ENCODE measurements at places on chromosomes 2 and 18.

GRCh38 chr2:63665846-63666475 is 77.2 kb downstream of the MDH1 start:
- no peak overlapping the region for H3K27ac ChIP-seq
- H3K27me3 ChIP-seq: peaks cover 19% of the 10 kb centered on the region
- H3K36me3 ChIP-seq: no peaks in the 10 kb centered on the region

- no peak for DNase-seq
- H3K27me3 ChIP-seq: peaks cover 9% of the 10 kb centered on the region
- no peaks in the 10 kb centered on the region for H3K36me3 ChIP-seq
Measured at GRCh38 chr18:13982126-13982525, 66.8 kb upstream of the MC2R start.

DNA sequence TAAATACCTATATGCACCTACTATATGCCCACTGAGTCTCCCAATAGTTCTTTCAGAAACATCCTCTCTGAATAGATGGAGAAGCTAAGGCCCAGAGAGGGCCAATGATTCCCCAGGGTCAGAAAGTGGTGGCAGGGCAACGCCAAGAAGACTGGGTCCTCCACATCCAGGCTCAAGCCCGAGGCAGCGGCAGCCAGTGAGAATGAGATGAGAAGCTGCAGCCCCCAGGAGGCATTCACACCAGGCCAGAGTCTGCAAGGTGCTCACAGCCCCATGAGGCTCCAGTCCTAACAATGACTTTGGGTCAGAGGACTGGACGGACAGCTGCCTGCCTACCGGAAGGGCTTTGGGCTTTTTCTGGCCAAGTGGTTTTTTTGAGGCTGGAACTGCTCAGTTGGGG is 3.5 kb downstream of the TEX261 start:
- no peaks in the 10 kb centered on the region for H3K27me3 ChIP-seq
- H3K4me1 ChIP-seq: peaks cover 24% of the 10 kb centered on the region
- H3K27ac ChIP-seq: no peak overlapping the region
- no peak overlapping the region for H3K4me3 ChIP-seq

DNA sequence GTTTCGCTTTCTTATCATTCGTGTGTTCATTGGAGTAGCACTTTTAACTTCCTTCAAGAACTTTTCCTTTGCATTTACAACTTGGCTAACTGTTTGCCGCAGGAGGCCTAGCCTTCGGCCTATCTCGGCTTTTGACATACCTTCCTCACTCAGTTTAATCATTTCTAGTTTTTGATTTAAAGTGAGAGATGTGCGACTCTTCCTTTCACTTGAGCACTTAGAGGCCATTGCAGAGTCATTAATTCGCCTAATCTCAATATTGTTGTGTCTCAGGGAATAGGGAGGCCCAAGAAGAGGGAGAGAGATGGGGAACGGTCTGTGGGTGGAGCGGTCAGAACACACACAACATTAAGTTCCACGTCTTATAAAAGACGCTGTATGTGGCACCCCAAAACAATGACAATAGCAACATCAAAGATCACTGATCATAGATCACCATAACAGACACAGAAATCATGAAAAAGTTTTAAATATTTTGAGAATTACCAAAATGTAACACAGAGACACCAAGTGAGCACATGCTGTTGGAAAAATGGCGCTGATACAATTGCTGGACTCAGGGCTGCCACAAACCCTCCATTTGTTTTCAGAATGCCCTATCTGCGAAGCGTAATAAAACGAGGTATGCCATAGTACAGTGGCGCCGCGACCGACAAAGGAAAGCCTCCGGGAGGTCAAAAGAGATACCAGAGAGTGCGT is 553 bp downstream of the TIGD1 start:
- peaks cover 9% of the 10 kb centered on the region for H3K36me3 ChIP-seq
- DNase-seq: no peak
- H3K4me1 ChIP-seq: peaks cover 39% of the 10 kb centered on the region
- no peaks in the 10 kb centered on the region for H3K27me3 ChIP-seq
- peak overlapping the region; percentile 100 for H3K4me3 ChIP-seq
- H3K27ac ChIP-seq: peak overlapping the region; percentile 97

DNA sequence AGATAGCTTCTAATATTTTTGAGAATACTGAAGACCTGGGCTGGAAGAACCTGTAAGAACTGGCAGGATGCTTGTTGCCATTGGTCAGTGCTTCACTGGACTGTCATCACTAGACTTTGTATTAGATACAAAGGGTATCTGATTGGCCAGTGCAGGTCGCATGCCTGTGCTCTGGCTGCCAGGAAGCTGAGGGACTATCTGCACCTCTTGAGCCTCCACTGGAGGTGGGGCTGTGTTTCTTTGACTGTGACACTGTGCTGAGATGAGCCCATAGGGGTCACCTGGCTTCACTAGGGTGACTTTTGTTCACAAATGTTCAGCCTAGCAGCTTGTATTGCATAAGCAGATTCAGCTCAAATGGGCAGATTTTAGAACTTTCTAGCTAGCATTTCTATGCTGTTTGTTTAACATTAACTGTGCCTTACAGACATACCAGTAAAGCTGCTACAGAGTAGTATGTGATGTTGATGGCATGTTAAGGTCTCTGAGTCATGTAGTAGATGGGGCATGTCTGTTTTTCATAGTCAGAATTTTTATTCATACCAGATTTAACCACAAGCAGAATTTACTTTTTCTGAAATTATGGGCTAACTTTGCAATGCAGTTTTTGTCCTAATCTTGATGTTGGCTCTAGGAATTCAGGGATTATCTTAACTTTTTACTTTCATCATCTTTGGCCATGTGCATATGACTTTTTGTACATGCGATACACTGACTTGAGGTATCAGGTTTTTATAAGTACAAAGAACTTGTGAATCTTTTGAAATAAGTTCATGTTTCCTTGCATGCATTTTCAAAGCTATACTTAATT is 56.1 kb downstream of the RHBDD1 start:
- H3K4me3 ChIP-seq: no peak overlapping the region
- peak overlapping the region; percentile 17 for H3K27ac ChIP-seq
- H3K4me1 ChIP-seq: peaks cover 2% of the 10 kb centered on the region
- DNase-seq: no peak
